ENCODE measurements at places on chromosomes 3 and 15. TPM values are rescaled to one million over a fixed set of nuclear protein-coding genes. Genes with fewer than 3 reads are reported as not detected.

P3H2 gene
- 132 TPM for total RNA-seq

MAP2K5 gene
- 26.9 TPM for total RNA-seq

DNA sequence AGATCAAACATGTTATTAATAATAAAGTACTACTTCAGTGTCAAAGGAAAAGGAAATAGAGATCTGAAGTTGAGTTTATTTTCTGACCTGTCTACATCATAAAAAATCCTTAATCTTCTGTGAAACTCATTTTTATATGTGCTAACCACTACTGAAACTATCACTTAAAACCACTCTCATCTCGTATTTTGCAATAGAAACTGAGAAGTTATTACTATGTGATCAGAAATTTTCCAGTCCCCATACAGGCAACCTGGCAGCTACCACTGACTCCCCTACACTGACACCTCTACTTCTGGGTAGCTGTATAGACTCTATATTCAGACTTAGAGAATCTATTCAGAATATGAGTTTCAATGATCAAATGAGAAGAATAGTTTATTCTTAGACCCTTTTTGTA is 8.3 kb downstream of the HDGFL3 start:
- DNase-seq: no peak

DNA sequence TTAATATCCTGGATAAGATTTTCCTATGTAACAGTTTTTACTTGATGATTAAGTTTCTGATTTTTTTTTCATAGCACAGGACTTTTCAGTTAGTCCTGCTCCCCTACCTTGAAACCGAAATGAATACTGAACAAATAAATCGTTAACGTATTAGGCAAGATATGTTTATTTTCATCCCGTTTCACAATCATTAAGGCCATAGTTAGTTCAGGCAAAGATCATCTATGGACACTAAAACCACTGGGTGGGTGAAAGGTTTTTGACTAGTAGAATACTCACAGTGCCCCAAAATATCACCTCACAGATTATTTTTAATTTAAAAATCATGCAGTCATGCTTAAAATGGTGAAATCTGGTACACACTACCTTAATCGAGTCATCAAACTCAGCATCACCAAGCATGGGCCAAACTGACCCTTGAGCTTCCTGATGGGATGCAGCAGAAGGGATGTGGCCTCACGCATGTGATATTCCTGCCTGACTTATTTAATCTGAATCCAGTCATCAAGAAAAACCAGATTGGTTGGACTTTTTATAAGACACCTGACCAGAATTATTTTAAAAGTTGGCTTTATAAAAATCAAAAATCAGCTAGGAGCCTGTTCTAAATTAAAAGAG is 365.0 kb downstream of the LPP start:
- DNase-seq: no peak

DNA sequence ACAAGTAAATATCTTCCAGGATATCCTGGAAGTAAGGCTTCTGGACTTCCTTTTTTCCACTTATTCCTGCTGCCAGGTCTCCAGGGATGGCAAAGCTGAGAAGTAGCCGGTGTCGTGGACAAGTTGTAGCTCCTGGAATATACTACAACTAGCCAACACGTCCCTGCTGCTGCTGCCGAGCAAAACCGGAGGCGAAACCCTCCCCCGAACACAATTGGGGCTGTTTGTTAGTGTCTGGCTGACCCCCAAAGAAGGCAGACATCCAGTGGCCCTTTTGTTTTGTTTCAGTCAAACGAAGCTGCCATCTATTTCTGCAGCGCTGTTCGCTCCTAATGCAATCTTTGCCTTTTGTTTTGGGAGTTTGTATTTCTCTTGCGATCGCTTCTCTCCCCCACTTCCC is 45.3 kb upstream of the EIF5A2 start:
- DNase-seq: no peak

DNA sequence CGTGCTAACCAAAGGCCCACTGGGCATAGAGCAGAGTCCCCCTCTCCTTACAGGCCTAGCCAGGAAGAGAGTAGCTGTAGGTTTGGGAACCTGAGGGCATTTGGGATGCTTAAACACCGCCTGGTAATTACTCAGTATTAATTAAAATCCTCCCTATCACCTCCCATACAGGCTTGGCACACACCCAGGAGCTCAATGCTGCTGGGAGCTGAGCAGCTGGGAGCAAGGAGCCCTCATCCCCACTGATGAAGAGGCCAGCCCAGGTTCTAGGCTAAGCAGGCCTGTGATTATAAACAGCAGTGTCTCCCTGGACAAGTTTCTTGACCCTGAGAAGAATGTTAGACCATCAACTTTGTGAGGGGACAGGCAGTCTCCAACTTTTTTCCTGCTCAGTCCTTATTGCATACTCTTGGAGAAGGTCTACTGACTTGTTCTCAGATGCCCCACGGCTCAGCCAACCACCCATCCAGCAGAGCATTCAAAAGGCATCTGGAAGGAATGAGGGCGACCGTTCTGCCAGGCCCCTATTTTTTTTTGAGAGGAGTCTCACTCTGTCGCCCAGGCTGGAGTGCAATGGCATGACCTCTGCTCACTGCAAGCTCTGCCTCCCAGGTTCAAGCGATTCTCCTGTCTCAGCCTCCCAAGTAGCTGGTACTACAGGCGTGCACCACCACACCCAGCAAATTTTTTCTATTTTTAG is 1.3 kb upstream of the PRKAR2A start:
- DNase-seq: no peak

DNA sequence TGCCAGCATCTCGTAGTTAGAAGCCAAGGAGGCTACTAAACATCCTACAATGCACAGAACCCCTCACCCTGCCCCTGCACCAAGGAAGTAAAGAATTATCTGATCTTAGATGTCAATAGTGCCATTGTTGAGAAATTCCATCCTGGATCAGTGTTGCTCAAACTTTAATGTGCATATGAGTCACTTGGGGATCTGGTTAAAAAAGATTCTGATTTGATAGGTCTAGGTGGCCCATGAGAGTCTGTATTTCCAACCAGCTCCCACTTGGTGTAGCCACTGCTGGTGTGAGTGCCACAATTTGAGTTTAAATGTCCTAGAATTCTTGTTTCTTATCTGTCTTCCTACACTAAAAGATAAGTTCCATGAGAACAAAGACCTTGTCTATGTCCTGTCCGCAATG is 43.7 kb downstream of the TMEM45A start:
- DNase-seq: no peak

DNA sequence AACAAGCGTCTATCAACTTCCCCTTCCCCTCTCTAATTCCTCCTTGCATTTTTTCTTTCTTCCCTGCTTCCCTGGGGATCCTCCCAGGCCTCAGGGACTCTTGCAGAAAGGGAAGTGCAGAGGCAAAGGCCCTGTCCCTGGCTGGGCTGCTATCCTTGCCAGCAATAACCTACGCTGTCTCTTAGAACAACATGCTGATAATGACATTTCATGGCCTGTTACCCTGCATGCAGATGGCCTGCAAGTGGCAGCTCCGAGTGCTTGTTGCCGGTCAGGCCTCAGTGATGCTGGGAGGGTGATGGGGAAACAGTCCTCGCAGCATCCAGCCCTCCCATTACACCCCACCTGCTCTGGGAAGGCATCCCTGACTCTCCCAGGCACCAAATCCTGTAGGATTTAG is 167.6 kb downstream of the RAB11A start:
- DNase-seq: no peak

DNA sequence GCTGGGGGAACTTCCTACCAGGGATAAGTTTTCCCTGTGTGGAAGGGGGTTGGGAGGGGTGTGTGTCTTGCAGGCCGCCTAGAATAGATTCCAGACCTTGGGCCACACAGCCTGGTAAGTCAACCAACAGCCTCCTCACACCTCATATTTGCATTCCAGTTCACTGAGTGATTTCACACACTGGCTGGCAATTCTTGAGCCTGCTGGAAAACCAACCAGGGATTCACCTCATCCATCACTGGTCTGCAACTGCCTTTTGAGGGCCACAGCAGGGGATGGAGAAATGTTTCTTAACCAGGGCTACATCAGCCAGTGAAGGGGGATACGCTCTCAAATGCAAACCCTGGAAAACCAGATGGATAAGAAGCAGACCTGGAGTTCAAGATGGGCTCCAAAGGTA is 2.0 kb downstream of the FSTL1 start:
- no peak for DNase-seq

GRCh38 chr15:43519196-43519595 is 1.8 kb downstream of the MAP1A start:
- DNase-seq: peak; percentile 62

DNA sequence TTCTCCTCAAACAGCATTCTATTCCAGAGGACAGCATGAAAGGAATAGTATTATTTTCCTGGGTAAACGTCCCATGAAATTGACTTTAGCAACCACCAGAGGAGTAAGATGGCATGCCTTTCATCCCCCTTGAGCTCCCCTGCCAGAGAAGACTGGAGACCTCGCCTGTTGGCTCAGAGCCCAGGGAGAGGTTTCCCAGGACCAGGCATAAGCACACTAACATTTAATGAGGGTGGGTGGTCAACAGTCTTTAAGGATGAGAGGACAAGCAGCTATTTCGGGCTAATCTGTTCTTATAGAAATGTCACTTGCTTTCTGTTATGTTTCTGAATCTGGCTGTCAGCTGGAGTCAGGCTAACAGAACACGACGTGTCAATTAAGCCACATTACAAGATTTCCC is 390.5 kb downstream of the GABRG3 start:
- no peak for DNase-seq

SEMA3G gene
- total RNA-seq: not detected

GOLGA8T gene
- 0.94 TPM for total RNA-seq

NR1I2 gene
- total RNA-seq: not detected

DNA sequence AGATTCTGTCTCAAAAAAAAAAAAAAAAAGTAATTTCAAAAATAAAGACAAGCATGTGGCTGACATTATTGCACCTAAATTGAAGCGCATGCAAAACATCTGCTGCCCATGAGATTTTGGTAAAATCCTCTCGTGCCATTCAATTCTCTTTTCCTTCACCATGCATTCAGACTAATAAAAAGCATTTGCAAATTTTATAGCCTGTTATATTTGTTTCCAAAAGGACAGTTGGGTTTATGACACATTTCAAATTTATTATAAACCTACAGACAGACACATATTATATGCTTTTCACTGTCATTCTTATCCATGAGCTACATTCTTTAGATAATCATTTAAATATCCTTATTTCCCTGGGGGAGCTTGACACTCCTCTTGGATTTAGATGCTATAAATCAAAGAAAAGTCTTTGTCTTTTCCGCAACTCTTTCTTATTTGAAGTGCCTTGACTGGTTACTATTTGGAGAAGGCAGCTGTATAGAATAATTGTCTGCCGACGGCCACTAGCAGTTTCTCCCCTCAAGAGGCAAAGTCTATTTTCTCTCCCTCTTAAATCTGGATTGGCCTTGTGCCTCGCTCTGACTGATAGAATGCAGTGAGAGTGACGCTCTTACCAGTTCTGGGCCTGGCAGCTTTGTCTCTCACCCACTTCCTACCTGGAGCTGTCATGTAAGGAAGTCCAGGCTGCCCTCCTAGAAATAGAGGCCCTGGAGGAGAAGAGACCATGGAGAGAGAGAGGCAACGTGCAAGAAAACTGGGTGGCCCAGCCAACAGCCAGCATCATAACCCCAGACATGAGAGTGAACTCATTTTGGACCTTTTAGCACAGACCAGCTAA is 6.8 kb upstream of the LRIG1 start:
- DNase-seq: no peak

GRCh38 chr3:27360113-27361078 is 8.8 kb downstream of the NEK10 start:
- DNase-seq: no peak

RLBP1 gene
- total RNA-seq: not detected

GRCh38 chr3:77247061-77247460 is 207.2 kb downstream of the ROBO2 start:
- no peak for DNase-seq

DNA sequence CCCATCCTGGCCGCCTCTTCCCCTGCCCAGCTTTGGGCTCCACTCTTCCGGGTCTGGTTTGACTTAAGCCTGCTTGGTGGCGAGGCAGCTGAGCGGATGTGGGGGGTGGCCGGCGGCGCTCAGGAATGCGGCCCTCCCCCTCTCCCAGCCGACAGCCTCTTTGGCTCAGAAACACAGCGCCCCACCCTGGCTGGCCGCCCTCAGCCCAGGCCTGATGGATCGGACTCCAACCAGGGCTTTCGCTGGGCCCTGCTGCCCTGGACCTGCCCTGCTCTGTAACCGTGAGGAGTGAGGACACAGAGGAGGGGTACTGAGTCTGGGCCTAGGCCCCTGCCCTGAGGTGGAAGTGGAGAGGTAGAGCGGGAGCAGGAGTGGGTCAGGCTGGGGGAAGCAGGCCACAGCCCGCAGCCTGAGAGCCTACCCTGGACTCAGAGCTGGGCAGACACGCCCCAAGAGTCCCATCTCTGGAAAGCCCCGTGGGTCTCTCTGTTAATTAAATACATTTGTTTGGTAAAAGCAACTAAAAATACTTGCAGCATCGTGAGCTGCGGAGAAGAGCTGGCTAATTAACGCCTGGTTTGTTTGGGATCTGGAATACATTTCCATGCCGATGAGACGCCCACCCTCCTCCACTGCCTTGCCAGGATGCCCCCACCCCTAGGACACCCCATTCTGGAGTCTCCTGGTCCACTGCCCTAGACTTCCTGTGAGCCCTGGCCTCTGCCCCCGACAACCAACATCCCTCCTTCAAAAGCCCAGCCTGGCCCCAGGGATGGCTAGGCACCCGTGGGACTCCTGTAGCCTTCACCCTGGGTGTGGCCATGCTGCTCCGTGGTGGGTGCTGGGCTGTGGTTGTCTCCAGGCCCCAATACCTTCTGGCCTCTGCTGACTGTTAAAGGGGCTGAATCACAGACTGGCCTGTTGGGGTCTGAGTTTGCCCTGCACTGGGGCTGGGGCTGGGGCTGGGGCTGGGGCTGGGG is 19.6 kb downstream of the PLXNA1 start:
- DNase-seq: peak; percentile 95

GRCh38 chr3:115292131-115292530 is 145.0 kb upstream of the ZBTB20 start:
- DNase-seq: no peak

SEMA7A gene
- 0.37 TPM for total RNA-seq

DNA sequence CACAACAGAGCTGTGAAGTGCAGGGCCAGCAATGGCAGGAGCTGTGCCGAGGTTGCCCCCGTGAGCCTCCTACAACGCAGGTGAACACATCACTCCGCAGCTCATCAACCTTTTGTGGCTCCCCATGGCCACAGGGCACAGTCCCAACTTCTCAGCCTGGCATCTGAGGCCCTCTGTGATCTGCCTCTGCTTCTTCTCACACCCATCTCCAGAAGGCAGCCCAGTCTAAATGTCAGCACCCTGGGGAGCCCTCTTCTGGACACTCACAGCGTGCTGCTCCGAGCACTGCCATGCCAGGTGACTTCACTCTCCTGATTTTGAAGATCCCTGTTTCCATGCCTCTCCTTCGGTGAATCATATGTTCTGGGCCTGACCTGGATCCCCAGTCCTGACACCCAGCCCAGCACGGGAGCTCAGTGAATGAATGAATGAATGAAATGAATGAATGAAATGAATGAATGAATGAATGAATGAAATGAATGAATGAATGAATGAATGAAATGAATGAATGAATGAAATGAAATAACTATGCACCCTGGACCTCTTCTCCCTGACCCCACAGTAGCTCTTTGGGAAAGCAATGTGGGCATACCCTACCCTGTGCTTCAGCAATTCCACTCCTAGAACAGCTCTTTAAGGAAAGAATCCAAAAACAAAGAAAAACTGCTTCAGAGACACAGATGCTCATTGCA is 17.9 kb upstream of the SKIC8 start:
- DNase-seq: no peak

EXD1 gene
- total RNA-seq: not detected

Data from osteocyte (in vitro differentiated cells).